Panc1 (cell line): ENCODE measurements at places on chromosomes 7 and 10.
A peak's percentile ranks its signal among the peaks of the same experiment; 100 is the strongest.

GRCh38 chr7:89183712-89184111 is 388.2 kb upstream of the TEX47 start:
- DNase-seq, result no peak

DNA sequence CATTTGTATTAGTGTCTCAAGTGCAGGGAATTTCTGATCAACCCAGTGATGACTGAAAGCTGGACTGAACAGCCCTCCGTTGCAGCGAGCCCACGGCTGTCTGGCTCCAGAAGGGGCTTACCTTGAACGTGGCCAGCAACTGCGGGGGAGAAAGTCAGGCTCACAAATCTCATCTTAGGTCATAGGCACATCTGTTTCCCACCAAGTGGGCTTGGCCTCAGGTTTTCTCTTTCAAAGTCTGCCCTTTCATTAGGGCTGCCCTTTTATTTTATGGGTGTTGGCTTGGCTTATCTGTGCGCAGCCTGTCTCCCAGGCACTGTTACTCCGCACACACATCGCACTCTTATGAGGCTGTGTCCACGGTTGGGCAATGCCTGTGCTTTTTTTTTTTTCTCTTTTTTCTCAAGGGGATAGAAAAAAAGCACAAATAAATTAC is 178.0 kb downstream of the JCAD start:
- no peak for DNase-seq

GRCh38 chr10:93722550-93722949 is 20.2 kb upstream of the FRA10AC1 start:
- no peak for DNase-seq

DNA sequence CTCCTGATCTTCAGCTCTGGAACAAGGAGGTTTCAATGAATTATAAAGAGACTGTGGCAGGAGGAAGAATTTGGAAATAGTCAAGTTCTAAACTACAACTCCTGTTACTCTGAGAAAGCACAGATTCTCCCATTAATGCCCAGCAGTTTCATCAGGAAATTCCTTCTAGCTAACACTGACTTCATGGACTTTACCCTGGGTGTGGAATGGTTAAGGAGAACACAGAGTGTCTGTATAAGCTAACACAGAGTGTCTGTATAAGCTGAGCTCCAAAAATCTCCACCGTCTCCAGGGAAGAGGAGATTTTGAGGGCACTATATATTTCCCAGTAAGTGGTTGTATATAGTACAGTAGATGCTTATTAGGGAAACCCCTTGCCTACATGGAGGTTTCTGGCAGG is 675.5 kb downstream of the XPNPEP1 start:
- DNase-seq, result no peak

GRCh38 chr10:10044922-10045764 is 972.5 kb upstream of the CELF2 start:
- no peak for DNase-seq

- DNase-seq, result no peak
Measured at GRCh38 chr10:7048061-7048460, 362.8 kb downstream of the SFMBT2 start.

DNA sequence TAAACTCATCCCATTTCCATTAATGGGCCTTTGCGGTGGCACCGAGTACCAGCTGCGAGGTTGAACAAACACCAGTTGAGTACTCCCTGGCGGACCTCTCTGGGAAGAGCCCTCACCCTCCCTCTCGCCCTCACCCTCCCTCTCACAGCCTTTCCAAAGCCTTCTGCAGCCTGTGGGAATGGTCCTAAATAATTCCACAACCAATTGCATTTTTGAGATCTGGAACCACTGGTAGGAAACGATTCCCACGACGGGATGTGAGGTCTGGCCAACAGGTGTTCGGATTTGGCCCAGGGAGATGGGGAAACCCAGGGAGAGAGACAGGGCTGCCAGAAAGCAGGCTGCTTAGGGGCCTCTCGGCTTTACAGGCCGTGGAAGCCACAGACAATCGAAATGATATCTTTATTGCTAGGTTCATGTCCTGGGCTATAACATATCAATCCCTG is 5.3 kb downstream of the PTF1A start:
- DNase-seq, result no peak

- no peak for DNase-seq
Measured at GRCh38 chr7:76338298-76339084, 20.3 kb downstream of the YWHAG start.

DNA sequence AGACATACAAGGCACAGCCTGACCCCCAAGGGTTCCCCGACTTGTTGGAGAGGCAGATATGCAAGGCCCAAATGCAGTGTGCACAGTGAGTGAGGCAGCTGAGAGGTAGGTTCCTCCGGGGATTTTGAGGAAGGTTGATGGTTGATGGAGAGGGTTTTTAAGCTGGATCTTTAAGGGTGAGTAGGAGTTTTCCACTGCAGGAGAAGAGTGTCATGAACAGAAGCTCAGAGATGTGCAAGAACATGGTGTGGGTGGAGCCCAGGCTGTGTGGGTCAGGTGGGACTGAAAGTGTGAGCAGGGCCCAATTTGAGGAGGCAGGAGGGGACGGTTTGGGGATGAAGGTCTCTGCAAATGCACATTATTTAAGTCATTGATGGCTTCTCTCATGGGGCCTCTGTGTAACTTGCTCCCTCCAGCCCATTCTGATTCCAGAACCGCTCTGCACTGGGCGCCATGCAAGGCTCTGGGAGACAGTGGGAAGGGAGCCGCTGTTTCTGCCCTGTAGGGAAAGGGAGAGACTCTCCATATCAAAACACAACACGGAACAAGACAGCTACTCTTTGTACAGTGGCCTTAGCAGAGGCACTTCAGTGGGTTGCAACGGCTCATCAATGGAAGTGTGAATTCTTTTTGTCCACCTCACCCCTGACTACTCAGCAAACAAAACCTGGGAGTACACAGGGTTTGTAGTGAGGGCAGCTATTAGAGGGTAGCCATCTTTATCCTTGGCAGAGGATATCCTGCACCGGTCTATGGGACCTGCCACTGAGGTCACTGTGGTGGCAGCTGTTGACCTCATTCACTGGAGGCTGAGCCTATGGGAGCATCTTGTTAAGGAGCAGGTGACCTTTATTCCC is 29.7 kb downstream of the RAMP3 start:
- DNase-seq, result no peak

DNA sequence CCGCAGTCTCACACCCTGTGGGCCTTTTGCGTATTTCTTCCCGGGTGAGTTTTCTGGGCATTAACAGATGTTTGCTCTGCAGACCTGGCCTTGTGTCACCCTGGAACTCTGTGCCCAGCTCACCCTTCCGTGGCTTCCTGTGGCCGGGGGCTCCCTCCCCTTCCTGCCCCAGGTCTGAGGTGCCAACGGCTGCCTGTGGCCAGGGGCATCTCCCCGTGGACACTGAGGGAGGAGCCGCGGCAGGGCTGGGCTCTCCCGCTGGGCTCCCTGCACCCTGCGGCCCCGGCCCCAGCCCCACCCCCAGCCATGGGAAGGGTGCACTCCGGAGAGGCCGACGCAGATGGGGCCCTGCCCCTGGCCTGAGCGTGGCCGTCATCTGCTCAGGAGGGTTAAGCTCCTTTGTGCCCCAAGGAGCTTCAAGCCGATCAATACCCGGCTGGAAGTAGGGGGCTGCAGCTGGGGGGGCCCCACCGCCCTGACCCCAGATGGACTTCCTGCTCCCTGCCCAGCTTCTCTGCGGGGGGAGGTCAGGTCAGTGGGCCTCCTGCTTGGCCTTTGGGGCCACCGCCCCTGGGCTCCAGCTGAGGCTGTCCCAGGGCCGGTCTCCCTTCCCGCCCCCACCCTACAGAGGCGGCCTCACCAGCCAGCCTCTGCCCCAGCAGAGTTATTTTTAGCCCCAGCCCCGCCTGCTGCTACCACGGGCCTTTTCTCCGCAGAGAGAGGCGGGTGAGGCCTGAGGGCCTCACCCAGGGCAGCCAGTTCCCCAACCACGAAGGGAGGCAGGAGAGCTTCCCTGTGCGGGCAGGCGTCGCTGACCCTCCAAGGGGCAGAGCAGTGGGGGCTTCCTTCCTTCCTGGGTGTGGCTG is 24.2 kb downstream of the PWWP2B start:
- DNase-seq, result no peak

DNA sequence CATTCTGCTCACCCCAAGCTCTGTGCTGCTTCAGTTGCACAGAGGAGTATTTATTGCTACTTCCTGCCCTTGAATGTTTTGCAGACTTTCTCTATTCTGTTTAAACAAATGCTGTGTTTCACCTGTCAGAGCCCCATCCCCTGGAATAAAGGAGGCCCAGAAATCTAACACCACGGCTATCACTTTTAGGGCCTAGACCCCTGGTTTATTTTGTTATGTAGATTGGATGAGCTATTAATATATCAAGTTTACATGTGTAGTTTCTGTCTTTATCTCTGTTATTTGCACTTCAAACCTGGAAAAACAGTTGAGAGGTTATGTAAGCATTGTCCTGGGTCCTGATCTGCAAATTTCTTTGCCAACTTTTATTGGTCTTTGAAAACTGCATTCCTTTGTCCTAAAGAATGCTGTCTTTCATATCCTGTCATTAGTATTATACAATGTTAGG is 630.1 kb downstream of the PARD3 start:
- DNase-seq, result no peak

GRCh38 chr10:70106958-70107791 is 25.4 kb downstream of the AIFM2 start:
- DNase-seq, result no peak

DNA sequence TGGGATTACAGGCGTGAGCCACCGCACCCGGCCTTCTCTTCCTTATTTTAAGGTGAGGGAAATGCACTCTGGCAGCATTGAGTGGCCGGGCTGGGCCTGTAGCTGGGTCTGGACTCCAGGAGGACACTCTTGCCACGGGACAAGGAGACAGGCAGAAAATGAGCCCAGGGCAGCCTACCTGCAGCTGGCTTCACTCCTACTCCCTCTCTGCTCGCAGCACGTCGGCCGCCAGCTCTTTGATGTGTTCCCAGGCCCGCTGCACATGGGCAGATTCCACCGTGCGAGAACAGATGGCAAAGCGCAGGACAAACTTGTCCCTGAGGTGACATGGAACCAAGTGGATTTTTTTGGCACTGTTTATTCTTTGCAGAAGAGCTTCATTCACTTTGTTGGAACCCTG is 12.9 kb upstream of the FIGNL1 start:
- no peak for DNase-seq

DNA sequence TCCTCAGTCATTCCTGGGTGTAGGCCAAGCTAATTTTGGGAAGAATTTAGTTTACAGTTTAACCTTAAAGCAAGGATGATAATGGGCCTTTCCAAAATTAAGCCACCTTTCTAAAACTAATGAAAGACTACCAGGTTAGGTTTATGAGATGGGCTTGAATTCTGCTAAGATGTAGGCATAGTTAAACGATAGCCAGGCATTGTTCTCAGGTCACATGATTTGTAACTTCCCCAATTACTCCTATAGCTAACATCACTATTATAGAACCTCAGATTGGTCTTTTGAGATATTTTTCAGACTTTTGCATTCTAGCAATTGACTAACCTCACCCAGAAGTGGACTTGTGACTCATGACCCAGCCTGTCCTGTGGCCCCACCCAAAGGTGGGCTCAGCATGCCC is 7.0 kb upstream of the NUB1 start:
- no peak for DNase-seq

- peak; percentile 25 for DNase-seq
Measured at GRCh38 chr7:22357311-22358175, 589 bp upstream of the RAPGEF5 start.

DNA sequence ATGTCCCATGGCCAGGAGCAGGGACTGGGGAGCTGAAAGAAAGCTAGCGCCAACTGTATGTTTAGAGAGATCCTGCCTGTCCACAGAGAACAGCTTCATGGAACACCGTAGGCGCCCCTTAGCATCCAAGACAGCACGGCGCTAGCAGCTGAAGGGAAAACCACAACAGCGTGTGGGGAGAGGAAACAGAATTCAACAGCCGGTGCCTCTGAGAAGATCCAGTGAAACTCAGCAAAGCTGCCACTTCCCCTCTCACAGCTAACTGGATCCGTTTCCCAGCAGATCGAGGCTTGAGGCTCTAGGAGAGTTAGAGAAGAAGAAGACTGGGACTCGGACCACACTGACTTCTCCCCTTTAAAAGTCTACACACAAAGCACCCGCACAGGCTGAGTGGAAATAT is 145.0 kb downstream of the MAD1L1 start:
- DNase-seq, result no peak

DNA sequence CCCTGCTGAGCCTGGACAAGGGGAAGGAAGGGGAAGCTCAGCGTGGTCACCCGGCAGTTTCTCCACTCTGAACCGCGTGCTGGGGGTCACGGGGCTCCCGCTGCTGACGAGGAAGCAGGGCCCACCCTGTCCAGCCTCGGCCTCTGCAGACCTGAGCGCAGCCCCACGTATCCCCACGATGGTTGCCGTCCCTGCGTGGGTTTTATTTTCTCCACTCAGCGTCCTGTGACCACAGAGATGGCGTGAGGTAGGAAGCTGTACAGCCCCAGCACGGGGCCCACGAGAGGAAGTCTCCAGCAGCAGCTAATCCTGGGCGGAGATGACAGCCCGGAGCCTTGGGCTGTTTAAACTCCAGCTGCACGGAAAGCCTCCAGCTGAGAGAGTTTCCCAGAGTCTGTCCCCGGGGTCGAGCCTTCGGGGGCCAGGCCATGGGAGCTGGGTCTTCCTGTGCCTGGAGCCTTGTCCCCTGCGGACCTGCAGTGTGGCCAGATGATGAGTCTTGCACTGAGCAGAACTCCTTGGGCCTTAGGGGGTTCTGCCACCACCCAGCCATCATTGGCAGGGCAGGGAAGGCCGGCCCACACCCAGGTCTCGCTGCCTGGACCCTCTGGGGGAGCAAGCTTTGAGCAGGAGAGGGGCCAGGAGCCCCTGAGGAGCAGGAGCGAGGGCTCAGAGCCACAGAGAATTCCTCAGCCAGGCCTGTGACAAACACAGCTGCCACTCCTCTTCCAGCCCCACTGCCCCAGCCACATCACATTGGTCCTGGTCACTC is 72.8 kb upstream of the FAM20C start:
- DNase-seq, result no peak

- no peak for DNase-seq
Measured at GRCh38 chr10:14191407-14191806, 139.3 kb downstream of the FRMD4A start.

GRCh38 chr7:13117103-13117502 is 429.7 kb downstream of the ARL4A start:
- DNase-seq, result no peak

DNA sequence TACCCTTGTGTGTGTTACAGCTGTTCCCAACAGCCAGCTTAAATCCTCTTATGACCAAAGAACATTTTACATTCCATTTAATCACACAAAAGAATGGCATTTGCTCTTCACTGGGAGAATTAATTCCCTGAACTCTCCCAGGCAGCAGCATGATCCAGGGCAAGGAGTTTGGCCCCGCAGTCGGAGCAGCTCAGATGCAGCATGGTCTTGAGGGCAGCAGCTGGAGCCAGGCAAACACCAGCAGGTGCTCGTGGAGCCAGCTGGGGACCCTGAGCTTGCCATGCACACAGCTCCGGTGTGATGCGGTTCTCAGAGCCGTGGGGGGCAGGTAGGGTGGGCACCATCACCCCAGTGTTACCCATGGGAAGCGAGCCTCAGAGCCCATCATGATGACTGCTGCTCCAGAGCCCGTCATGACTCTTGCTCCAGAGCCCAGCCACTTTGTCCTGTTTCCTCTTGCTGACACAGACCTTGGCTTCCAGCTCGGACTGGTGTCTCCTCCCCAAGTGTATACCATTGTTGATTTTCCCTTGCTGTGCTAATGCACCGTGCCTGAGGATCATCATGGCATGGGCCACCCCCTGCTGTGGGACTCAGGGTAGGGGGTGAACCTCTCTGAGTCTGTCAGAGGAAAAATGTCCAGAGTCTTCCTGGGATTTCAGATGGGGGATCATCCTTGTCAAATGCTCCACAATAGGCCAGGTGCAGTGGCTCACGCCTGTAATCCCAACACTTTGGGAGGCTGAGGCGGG is 75.8 kb downstream of the ZRANB1 start:
- DNase-seq, result no peak

- DNase-seq, result no peak
Measured at GRCh38 chr7:36677769-36678437, 46.4 kb downstream of the AOAH start.
